ENCODE measurements at places on chromosomes 5 and 9. TPM values are rescaled to one million over a fixed set of nuclear protein-coding genes. Genes with fewer than 3 reads are reported as not detected.

GRCh38 chr5:72818866-72819534 lies 2.5 kb downstream of the TNPO1 start:
- no peak for DNase-seq

GRCh38 chr9:116986015-116986414 lies 298.9 kb downstream of the TRIM32 start:
- DNase-seq, result no peak

DNA sequence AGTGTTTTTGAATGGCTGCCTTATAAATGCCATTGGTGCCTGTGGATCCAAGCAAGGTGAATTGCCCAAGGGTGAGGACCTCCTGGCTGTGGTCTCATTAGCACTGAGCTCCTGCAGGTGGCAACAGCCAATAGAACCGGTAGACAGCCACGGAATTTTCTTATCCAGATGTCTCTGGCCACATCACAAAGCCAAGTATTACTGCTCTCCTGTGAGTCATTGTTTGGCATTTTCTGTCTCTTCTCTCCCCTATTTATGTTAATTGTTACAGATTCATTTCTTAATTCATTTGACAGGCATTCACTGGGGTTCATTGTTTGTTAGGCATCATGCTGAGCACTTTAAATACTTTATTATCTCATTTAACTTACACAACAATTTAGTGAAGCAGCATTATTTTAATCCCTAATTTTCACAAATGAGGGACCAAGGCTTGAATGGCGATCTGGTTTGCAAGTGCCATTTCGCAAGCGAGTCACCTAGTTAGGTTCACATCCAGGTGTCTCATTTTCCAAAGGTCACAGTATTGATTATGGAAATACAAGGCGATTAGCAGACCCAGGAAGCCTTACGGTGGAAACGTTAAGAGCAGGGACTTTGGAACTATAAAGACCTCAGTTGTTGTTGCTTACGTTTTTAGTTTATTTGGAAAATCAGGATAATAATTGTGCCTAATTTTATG lies 58.2 kb upstream of the DPYSL3 start:
- peak; percentile 70 for DNase-seq

GRCh38 chr9:109329638-109330258 lies 8.9 kb upstream of the EPB41L4B start:
- DNase-seq, result no peak

DNA sequence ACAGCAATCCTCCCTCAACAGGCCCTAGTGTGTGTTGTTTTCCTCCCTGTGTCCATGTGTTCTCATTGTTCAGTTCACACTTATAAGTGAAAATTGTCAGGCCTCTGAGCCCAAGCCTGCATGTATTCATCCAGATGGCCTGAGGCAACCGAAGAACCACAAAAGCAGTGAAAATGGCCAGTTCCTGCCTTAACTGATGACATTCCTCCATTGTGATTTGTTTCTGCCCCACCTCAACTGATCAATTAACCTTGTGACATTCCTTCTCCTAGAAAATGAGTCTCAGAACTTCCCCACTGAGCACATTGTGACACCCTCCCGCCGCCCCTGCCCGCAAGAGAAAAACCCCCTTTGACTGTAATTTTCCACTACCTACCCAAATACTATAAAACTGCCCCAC lies 17.4 kb upstream of the TRPC7 start:
- no peak for DNase-seq

DNA sequence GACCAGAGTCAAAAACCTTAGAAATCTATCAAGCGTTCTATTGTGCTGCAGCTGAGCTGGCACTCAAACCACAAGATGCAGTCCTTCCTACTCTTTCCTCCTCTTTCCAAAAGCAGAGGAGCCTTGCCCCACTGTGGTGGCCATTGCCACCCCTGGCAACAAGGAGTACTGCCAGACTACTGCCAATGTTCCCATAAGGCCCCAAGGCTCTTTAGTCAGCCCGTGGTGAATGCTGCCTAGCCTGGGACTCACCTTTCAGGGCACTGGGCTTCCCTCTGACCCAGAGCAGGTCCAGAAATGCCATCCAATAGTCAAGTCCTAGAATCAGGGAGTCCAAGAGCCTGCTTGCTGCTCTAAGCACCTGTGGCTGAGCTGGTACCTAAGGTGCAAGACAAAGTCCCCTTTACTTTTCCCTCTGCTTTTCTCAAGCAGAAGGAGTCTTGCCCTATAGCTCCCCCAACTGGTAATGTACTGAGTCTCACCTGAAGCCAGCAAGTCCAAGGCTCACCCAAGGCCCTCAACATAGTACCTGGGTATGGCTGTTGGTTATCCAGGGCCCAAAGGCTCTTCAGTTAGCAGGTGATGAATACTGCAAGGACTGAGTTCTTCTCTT lies 219.4 kb downstream of the ATPSCKMT start:
- no peak for DNase-seq

DNA sequence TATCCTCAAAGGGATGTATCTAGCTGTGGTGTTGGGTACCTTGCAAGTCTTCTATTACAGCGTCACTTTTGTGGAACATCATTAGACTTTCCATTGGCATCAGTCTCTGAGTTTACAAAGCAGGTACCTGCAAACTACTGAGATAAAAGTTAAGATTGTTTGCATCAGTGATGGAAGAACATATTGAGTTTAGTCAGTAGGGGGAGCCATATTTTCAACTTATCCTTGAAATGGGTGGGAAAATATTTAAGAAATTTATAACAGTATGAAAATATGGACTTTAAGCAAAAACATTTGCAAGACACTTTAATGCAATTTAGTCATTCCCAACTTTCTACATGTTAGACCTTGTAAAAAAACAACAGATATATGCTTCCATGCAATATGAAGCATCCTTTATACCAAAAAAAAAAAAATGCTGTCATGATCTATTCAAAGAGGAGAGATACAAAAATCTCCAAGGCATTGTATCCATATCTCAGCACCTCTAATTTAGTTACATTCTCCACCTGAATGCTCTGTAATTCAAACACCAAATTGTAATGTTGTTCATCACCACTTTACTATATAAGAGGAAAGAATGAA lies 98.6 kb upstream of the ADAMTS19 start:
- DNase-seq, result no peak

GRCh38 chr9:71858812-71859211 lies 52.2 kb downstream of the ABHD17B start:
- DNase-seq, result no peak

- DNase-seq, result no peak
Observed at GRCh38 chr9:105401651-105402050, 46.2 kb upstream of the FSD1L start.

- no peak for DNase-seq
Observed at GRCh38 chr5:171823269-171823668, 37.7 kb downstream of the SMIM23 start.

GRCh38 chr5:172904643-172905345 lies 54.4 kb upstream of the RPL26L1 start:
- peak; percentile 89 for DNase-seq

- no peak for DNase-seq
Observed at GRCh38 chr5:33462456-33462855, 21.7 kb downstream of the TARS1 start.

DNA sequence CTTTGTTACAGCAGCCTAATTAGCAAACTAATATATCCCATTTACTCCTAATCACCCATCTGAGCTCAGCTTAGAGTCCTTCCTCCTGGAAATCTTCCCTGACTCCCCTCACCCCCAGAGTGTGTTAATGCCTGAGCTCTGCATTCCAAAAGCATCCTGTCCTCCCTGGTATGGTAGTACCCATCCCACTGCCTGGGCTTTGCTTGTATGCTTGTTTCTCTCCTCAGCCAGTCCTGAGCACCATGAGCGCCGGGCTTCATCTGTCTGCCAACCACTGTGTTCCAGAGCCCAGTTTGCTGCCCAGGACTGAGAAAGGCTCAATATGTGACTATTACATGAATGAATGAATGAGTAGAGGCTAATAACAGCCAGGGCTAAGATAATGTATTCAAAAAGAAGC lies 272.4 kb downstream of the CDK5RAP2 start:
- DNase-seq, result no peak

DNA sequence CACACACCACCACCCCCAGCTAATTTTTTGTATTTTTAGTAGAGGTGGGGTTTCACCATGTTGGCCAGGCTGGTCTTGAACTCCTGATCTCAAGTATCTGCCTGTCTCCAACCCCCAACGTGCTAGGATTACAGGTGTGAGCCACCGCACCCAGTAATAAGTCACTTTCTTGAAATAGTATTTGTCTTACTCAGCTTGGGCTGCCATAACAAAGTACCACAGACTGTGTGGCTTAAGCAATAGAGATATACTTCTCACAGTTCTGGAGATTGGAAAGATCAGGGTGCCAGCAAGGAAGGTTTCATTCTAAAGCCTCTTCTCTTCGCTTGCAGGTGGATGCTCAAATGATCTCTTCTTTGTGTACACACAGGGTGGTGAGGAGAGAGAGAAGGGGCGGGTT lies 99.8 kb downstream of the ARRDC3 start:
- DNase-seq, result no peak

DNA sequence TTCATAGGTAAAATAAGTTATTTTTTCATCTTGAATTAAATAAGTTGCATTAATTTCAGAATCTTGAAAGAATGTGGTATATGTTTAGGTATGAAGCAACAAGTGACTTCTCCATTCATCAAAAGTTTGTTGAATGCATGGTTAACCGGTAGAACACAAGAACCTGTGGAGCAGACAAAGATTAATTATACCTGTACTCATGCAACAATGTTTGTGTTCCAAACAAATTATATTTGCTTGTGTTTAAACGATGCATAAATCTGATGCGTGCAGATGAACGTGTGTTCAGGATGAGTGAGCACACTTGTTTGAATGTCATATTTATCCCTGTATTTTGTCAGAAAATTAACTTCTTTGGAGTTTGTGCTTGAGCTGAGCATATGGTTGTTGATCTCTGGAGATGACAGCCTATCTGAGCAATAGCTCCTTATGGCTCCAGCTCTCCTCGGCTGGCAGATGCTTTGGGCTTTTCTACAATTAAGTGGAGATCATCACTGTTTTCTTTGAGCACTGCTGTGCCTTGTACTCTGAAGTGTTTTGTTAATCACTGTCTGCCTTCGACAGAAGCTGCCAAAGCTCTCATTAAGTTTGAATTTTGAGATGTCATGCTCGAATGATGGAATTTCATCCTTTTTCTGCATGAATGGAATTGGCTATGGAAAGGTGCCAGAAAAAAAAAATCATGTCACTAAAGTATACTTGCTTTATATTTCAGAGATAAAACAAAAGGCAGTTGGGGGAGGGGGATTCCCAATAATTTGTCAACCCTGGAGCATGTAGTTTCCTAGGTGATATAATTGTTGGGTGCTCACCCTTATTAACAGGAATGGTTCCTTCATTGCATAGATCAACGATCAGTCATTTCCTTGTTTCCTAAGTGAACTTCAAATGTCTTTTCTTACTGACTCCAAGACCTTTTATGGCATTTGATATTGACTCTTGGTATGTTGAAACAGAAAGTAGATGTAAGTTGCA lies 502.5 kb upstream of the ARRDC3 start:
- peak; percentile 23 for DNase-seq

GRCh38 chr5:11181940-11182339 lies 420.9 kb upstream of the DAP start:
- DNase-seq, result no peak

- DNase-seq, result no peak
Observed at GRCh38 chr5:35372482-35372881, 142.2 kb upstream of the PRLR start.

DNA sequence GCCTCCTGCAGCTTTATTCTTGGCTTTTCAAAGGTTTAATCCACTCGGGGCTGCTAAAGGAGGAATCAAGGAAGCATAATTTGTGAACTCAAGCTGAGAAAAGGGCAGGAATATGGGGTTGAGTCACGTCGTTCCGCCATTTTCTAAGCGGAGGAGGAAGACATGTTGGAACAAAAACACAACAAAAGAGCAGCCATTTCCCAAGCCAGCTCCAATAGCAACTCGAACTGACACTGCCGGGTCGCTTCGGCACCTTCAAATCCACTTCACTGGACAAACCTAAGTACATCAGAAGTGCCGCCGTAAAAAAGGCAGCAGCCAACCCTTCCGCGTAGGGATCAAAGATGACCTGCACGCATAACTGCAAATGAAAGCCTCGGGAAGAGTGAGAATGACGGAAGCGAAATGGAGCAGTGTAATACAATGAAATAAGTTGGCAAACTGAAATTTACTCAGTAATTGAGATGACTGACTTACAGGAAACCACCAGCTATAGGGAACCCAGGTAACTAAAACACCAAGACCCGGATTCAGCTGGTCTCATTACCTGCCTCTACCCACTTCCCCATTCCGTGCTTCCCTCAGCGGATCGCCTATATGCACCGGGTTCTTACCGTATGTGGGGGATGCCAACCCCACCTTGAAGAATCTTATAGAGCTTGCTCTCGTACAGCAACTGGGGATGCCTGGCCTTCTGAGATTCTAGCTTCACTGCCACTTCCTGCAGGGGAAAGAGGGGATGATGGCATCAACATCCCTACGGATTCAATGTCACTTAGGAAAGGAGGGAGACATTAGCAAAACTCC lies 1.6 kb downstream of the CSNK1A1 start:
- DNase-seq, result no peak

DNA sequence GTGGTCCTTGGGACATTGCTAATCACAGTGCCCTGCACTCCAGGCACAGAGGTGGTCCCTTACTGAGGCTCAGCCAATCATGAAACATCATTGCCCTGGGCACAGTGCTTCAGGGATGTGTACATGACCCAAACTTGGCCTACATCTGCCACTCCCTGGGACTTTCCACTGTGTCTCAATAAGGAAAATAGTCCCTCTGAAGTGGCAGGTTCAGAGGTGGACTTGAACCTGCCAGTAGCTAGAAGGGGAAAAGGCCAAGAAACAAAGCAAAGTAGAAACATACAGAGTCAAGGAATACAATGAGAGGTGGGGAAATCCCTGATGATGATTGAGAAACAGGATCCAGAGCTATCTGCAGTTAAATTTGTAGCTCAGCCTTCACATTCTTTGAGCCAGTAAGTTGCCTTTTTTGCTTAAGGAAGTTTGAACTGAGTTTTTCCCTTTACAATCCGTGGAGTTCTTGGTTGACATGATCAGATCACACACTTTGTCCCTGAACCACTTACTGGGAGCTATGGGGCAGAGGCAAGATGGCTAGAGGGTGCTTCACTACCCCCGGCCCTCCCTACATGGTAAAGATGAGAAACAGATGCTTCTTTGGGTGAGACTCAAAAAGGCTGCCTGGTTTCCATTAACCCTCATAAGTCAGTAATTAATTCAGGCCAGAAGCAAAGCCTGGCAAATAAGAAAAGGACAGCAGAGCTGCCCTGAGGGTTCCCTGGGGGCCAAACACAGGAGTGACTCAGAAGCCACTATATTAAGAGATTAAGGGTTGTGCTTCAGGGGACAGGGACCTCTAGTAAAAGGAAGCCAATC lies 57.6 kb downstream of the SH3TC2 start:
- no peak for DNase-seq

The SMIM33 gene
- total RNA-seq, result not detected

The PCSK1 gene
- total RNA-seq, result not detected

The SPINK14 gene
- total RNA-seq, result not detected

The PTGES2 gene
- total RNA-seq, result 81.2 TPM

The TTLL11 gene
- 3.7 TPM for total RNA-seq

The SLC28A3 gene
- total RNA-seq, result 0.75 TPM

The NUTM2F gene
- total RNA-seq, result not detected

The ASS1 gene
- total RNA-seq, result 50.8 TPM

The MARVELD2 gene
- 28.6 TPM for total RNA-seq

The SOHLH1 gene
- total RNA-seq, result not detected

The C9orf50 gene
- not detected for total RNA-seq

The IQGAP2 gene
- total RNA-seq, result 11.7 TPM

The PTGS1 gene
- total RNA-seq, result 0.07 TPM

The TLR4 gene
- 5.9 TPM for total RNA-seq

The IFNA13 gene
- total RNA-seq, result not detected

The FOXB2 gene
- not detected for total RNA-seq
